Vagina (tissue), 2 donors: ENCODE measurements at places on chromosomes 6 and 20.

- H3K4me3 ChIP-seq, result no peak overlapping the region
- no peaks in the 10 kb centered on the region for H3K27me3 ChIP-seq
- H3K36me3 ChIP-seq, result no peaks in the 10 kb centered on the region
- H3K27ac ChIP-seq, result no peak overlapping the region
- no peaks in the 10 kb centered on the region for H3K4me1 ChIP-seq
Observed at GRCh38 chr20:58092353-58092752, 136.1 kb downstream of the ANKRD60 start.

DNA sequence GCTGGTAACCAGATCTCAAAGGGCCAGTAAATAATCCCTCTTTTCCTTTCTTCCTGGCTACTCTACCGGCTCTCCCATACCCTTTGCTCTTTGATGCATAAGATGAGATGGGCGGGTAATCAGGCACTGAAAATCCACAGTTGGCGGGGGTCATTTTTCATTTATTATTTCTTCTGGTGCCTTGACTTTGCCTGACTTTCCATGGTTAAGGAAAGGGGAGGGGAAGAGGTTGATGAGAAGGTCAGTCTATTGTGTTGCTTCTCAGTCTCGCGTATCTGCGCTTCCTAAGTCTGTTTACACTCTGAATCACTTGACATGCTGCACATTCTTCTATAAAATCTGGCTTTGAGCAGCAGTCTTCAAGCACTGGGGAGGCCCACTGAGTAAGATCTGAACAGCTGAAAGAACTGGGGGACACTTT is 121.1 kb upstream of the HDGFL1 start:
- DNase-seq, result no peak
- H3K27ac ChIP-seq, result no peak overlapping the region
- H3K4me1 ChIP-seq, result peaks cover 9% of the 10 kb centered on the region
- no peaks in the 10 kb centered on the region for H3K36me3 ChIP-seq
- no peaks in the 10 kb centered on the region for H3K27me3 ChIP-seq

DNA sequence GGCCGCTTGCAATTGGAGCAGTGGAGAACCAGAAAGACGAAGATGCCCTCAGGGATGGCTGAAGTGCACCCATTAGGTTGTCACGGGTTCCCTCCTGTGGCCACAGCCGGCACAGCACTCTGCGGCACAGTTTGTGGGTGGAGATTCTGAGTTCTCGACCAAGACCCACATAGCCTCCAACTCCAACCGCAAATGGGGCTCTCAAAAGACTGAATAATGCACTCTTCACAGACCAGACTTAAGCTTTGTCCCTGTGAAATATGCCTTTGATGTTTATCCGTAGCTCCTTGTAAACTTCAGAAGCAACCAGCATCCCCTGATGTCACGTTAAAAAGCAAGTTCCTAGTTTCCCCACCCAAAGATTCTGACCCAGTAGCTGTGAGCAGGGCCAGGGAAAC is 934 bp upstream of the CST9 start:
- H3K36me3 ChIP-seq, result no peaks in the 10 kb centered on the region
- H3K27ac ChIP-seq, result no peak overlapping the region
- no peak for DNase-seq
- no peak overlapping the region for H3K4me3 ChIP-seq

DNA sequence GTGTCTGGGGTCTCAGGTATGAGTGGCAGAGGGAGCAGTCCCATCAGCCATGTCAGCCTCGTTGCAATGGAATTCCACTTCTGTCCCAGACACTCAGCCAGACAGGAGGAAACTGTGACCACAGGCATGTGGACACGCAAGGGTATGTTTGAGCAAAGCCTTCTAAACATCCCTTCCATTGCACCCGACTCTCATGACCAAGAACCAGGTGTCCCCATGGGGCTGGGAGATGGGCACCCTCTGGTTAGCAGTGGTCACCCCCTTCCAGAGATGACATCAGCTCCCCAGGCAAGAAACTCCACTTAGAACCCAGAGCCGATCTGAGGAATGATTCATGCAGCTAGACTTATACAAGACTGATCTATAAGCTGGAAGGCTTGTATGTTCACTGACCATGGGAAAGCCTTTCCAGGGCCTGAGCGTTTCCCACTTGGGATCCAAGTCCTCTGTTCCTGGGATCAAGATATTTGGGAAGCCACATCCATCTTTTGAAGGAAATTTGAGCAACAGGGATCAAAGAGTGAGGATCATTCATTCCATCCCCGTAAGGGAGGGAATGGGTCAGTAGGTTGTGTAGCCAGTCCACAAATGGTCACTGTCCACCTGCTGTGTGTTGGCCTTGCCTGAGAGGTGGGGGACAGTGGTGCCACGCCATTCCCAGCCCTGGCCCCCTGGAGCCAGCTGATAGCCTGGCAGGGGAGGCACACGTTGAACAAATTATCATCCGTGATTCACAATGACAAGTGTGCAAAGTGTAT is 3.9 kb upstream of the MRGBP start:
- no peak overlapping the region for H3K4me3 ChIP-seq
- no peak overlapping the region for H3K27ac ChIP-seq
- no peaks in the 10 kb centered on the region for H3K27me3 ChIP-seq
- peaks cover 22% of the 10 kb centered on the region for H3K4me1 ChIP-seq
- DNase-seq, result no peak

DNA sequence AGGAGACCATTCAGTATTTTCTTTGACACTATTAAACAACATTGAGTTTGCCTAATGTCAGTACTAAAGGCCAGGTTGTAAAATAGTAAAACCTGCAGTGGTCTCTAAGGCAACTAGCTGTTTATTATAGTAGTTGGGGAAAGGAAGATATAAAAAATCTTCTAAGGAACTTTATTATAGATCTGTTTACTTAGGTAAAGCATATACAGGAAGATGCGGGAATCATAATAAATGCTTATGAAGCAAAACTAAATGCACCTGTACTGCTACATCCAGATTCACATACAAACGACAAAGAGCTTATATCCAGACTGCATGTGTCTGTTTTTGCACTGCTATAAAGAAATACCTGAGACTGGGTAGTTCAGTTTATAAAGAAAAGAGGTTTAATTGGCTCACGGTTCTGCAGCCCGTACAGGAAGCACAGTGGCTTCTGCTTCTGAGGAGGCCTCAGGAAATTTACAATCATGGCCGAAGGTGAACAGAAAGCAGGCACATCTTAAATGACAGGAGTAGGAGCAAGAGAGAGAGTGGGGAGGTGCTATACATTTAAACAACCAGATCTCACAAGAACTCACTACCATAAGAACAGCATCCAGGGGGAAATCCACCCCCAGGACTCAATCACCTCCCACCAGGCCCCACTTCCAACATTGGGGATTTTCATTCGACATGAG is 8.7 kb upstream of the TRIM39 start:
- DNase-seq, result no peak
- no peak overlapping the region for H3K4me3 ChIP-seq
- H3K4me1 ChIP-seq, result peaks cover 34% of the 10 kb centered on the region
- H3K27ac ChIP-seq, result no peak overlapping the region

DNA sequence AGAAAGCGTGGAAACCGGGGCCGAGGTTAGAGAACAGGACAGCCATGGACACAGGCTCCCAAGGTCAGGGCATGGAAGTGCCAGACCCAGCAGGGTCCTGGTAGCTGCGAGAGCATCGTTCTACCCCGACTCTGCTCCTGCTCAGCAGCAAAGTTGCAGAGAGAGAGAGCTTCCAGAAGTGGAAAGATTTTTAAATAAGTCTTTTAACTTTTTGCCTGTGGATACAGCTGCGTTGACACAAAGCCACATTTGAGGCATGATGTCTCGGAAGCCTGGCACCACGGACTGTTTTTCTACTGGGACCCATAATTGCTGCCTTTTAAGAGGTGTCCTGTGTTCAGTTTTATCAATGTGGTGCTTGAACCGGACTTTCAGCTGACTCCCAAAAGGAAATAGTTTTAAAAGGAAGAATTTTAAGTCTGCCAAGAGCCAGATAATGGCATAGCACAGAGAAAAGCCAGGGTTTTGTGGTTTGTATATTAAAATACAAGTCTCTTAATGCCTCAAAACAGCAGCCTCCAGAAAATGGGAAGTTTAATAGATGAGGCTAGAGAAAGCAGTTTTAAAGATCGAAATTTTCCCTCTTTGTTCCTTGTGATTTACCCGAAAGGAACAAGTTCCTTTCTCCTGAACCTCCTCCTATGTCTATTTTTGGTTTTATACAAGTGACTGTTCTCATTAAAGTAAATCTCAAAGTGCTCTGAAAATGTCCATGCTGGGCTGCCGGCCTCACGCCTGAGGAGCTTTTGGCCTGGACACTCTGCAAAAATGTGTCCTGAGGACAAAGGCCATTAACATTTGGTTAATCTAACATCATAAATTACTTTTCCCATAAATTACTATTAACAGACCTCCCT is 91.5 kb downstream of the RIN2 start:
- peak overlapping the region; percentile 85 for H3K27ac ChIP-seq
- H3K4me1 ChIP-seq, result peaks cover 26% of the 10 kb centered on the region
- H3K36me3 ChIP-seq, result no peaks in the 10 kb centered on the region
- DNase-seq, result no peak
- H3K27me3 ChIP-seq, result no peaks in the 10 kb centered on the region
- H3K4me3 ChIP-seq, result peak overlapping the region; percentile 35
